Stimulated activated naive B cell treated with anti-CD40 and anti-IgM and Interleukin-4, amounts not matched to agents 10 μg/mL and 1 μg/mL and 100 μg/mL, for 72 hours (primary cell): ENCODE measurements at places on chromosomes 16 and 17.

DNA sequence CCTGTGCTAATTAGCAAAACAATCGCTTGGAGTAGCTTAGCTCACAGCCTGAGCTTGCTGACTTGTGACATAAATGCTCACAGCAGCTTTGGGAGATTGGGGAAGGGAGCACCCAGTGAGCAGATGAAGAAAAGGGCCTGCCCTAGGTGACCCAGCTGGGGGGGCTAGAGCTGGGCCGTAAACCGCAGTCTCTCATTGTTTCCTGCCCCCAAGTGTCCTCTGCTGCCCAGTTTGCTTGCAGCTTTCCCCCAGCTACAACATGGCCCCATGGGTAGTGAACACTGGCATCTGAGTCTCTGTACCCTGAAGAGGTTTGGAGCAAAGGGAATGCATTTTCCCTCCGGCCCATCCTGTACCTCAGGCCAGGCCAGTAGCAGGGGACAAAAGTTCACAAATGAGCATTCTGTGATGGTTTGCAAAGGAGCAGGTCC, 349.4 kb downstream of the SLC39A11 start:
- no peak for DNase-seq

DNA sequence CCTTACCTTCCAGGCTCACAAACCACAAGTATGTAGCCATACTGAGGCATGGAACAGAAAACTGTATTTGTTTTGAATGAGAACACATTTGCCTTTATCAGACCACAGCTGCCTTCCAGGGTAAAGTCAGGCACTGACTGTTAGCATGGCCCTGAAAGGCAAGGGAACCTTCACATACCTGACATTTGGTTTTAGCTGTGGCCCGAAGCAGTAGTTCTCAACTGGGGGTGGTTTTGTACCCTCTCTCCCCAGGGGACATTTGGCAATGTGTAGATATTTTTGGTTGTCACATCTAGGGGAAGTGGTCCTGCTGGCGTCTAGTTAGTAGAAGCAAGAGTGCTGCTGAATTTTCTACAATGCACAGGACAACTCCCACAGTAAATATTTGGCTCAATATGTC, 9.2 kb downstream of the HERPUD1 start:
- DNase-seq, result no peak

DNA sequence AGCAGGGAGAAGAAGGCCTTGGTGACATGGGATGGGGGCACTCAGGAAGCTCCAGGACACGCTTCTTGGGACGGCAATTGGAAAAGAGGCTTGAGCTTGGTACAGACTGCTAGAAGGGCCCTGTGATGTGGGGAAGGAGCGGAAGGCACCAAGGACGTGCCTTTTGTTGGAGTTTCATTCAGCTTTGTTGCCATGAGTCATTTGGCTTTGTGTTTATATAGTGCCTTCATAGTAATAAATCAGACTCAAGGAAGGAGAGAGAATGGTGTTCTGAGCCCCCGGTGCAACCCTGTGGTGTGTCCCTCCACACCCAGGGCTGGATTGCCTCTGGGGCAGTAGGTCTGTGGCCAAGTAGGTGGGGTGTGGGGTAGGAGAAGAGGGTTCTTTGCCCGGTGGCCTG, 7.4 kb upstream of the TBX4 start:
- DNase-seq, result no peak

GRCh38 chr17:57541472-57542394, 203.4 kb downstream of the CCDC182 start:
- no peak for DNase-seq

GRCh38 chr17:57277923-57278604, 21.7 kb downstream of the MSI2 start:
- no peak for DNase-seq

GRCh38 chr17:20213449-20213848, 204.3 kb downstream of the SPECC1 start:
- DNase-seq, result no peak

- no peak for DNase-seq
Measured at GRCh38 chr17:62981933-62982332, 15.9 kb downstream of the TANC2 start.

- DNase-seq, result no peak
Measured at GRCh38 chr17:38741921-38742410, 6.2 kb downstream of the PCGF2 start.

DNA sequence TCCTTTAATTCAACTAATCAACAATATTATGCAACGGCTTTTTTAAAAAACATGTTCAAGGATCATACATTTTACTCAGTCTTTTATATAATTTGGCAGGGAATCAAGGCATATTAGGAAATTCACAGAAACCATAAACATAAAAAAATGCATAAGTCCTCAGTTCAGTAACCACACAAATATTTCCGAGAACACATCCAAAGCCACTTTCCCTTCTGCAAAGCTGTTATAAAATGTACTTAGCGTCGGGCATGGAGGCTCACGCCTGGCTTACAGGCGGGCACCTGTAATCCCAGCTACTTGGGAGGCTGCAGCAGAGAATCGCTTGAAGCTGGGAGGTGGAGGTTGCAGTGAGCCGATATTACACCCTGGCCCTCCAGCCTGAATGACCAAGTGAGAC, 9.7 kb upstream of the ZC3H7A start:
- no peak for DNase-seq

GRCh38 chr16:86383488-86384262, 126.7 kb upstream of the FOXF1 start:
- no peak for DNase-seq

- DNase-seq, result no peak
Measured at GRCh38 chr17:44768505-44769142, 9.8 kb downstream of the ADAM11 start.

DNA sequence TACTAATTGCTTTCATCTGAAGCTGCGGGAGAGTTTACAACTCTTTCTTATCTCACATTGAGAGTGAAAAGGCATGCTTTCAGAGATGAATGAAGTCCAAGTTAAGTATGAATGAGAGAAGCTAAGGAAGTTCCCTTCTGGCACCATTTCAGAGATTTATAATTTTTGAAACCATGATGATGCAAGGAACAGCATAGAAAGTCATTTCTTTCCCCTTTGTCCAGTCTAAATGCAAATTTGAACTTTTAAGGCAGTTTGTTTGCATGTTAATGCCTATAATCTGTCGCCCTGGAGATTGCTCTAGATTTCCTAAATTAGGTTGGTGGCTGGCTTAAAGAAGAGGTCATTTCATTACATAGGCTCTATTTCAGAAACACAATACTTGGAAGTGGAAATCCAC, 594.8 kb upstream of the GOT2 start:
- DNase-seq, result no peak

DNA sequence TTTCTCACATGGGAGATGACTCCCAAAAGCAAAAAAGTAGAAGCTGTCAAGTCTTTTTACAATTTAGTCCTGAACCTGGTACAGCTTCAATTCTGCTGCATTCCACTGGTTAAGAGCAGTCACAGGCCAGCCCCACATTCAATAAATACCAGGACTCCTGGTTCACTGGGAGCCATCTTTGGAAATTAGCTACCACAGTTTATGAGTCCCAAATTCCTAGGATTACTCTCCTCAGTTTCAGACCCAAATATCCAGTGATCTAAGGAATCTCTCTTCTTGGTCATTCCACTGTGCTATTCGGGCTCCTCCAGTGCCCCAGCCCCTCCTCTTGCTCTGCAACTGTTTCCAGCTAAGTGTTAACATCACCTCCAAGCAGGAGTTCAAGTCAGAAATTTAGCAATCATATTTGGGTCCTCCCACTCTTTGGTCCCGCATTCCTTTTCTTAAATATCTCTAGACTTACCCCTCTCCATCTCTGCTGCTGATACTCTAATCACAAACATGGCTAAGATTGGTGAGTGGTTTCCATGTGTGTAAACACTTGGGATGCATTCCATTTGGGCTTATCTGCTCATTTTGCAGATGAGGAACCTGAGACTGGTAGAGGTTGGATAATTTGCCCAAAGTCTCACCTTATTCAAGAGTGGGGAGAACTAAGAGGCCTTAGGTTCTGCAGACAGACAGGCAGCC, 9.6 kb upstream of the WIPF2 start:
- DNase-seq, result no peak

- no peak for DNase-seq
Measured at GRCh38 chr17:40992666-40993065, 1.3 kb downstream of the KRTAP3-3 start.
